Breast epithelium (tissue), 4 donors: ENCODE measurements at places on chromosomes 11 and 22.

GRCh38 chr22:42261296-42261695 lies 9.2 kb downstream of the TCF20 start:
- no peaks in the 10 kb centered on the region for H3K36me3 ChIP-seq
- H3K27me3 ChIP-seq: no peaks in the 10 kb centered on the region
- no peak for DNase-seq
- no peak overlapping the region for H3K4me3 ChIP-seq

GRCh38 chr22:36204001-36204631 lies 2.5 kb upstream of the APOL4 start:
- no peaks in the 10 kb centered on the region for H3K27me3 ChIP-seq
- no peaks in the 10 kb centered on the region for H3K36me3 ChIP-seq
- no peak overlapping the region for H3K4me3 ChIP-seq
- no peak overlapping the region for H3K27ac ChIP-seq
- no peaks in the 10 kb centered on the region for H3K4me1 ChIP-seq

GRCh38 chr11:78782725-78783124 lies 208.1 kb upstream of the NARS2 start:
- DNase-seq: no peak
- no peak overlapping the region for H3K27ac ChIP-seq
- no peaks in the 10 kb centered on the region for H3K27me3 ChIP-seq
- no peaks in the 10 kb centered on the region for H3K36me3 ChIP-seq
- H3K4me1 ChIP-seq: no peaks in the 10 kb centered on the region
- no peak overlapping the region for H3K4me3 ChIP-seq

GRCh38 chr11:30281476-30282288 lies 41.2 kb upstream of the ARL14EP start:
- H3K27me3 ChIP-seq: no peaks in the 10 kb centered on the region
- no peaks in the 10 kb centered on the region for H3K4me1 ChIP-seq
- H3K36me3 ChIP-seq: no peaks in the 10 kb centered on the region
- H3K27ac ChIP-seq: no peak overlapping the region

DNA sequence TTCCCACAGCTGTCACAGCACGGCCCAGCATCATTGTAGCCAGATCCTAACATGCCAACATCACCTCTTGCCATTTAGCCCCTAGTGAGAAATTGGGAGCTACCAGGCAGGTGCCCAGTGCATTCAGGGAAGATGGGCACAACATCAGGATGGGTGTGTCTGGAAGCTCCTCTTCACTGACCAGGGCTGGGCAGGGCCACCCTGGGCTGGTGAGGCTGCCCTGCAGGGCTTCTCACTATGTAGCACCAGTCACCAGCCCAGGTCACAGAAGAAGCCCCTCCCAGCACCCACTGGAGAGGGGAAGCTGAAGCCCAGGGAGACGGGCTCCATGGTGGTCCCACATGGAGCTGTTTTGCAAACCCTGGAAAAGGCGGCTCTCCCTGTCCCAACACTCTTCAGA lies 13.9 kb downstream of the ZNF74 start:
- no peak for DNase-seq
- no peak overlapping the region for H3K27ac ChIP-seq
- no peak overlapping the region for H3K4me3 ChIP-seq
- no peaks in the 10 kb centered on the region for H3K4me1 ChIP-seq

DNA sequence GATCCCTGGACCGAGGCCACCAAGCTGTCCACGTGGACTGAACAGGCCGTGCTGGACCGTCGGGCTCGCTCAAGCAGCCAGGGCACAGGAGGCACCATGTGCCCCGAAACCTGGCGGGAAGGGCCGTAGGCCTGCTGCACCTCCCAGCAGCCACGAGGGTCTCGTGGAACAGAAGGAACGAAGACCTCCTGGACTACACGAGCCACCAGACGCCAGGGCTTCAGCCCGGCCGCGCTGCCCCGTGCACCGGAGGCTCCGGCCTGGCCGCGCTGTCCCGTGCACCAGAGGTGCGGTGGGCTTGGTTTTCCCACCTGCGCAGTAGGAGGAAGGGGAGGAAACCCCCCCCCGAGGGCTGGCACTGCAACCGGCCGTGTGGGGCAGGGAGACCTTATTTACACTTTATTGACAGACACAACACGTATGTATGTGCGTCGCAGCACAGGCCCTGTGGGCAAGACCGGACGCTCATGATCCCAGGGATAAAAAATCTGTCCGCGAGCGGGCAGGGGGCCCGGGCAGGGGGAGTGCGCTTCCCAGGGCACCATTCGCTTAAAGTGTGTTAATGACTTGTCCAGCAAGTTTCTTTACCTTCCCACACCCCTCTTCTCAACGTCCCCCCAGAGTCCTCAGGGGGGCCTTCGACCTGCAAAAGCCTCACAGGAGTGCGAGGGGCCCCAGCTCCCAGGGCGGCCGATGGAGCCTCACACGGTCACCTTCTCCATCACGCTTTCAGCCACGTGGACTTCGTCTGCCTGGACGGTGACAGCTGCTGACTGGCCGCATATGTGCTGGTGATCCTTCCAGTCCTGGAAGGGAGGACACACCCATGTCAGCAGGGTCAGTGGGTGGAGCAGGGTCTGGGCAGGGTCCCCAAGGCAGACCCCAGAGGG lies 7.0 kb downstream of the DRD4 start:
- H3K4me3 ChIP-seq: no peak overlapping the region
- H3K27me3 ChIP-seq: no peaks in the 10 kb centered on the region
- H3K4me1 ChIP-seq: peaks cover 3% of the 10 kb centered on the region

GRCh38 chr11:118412921-118413320 lies 11.5 kb downstream of the ATP5MG start:
- H3K27ac ChIP-seq: no peak overlapping the region
- DNase-seq: no peak
- H3K36me3 ChIP-seq: no peaks in the 10 kb centered on the region
- no peaks in the 10 kb centered on the region for H3K27me3 ChIP-seq

DNA sequence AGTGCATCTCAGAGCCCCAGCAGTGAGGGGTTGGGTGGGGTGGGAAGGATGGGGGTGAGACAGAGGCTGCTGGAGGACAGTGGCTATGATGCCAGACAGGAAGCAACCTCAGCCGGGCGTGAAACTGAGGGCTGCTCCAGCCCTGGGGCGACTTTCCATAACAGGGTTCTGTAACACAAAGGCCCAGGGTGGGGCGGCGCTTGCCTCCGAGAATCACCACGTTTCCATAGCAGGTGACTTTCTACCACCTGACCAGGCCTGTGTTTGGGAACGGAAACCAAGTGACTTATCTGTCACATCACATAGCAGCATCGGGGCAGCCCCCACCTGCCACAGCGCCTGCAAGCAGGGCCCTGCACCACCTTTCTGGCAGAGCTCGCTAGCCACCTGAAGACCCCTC lies 85.8 kb downstream of the TRMU start:
- DNase-seq: no peak
- no peaks in the 10 kb centered on the region for H3K36me3 ChIP-seq
- no peaks in the 10 kb centered on the region for H3K27me3 ChIP-seq
